DMS153 (cell line): ENCODE measurements at places on chromosomes 5 and 9.

DNA sequence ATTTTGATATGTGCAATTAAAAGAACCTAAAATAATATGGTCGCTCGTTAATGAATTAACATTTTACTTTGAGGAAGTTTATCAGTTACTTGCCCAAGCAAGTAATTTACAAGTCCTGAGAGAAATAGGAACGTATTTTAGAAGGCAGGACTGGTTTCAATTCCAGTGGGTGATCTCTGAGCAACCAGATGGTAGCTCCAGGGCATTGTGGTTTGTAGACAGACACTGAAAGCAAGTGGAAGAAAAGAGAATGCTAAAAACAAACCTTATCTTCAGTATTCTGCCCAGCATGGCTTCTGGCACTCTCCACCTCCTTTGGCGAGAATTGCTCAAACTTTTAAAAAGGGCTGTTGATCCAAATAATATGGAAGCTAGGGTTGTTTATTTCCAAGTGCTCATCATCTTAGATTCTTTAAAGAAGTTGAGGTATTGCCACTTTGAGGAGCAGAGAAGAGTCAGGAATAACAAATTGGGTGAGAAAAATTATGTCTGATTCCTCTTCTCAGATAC is 31.8 kb upstream of the ERAP2 start:
- DNase-seq, result no peak

GRCh38 chr5:141597394-141597793 is 21.4 kb downstream of the DIAPH1 start:
- DNase-seq, result no peak

DNA sequence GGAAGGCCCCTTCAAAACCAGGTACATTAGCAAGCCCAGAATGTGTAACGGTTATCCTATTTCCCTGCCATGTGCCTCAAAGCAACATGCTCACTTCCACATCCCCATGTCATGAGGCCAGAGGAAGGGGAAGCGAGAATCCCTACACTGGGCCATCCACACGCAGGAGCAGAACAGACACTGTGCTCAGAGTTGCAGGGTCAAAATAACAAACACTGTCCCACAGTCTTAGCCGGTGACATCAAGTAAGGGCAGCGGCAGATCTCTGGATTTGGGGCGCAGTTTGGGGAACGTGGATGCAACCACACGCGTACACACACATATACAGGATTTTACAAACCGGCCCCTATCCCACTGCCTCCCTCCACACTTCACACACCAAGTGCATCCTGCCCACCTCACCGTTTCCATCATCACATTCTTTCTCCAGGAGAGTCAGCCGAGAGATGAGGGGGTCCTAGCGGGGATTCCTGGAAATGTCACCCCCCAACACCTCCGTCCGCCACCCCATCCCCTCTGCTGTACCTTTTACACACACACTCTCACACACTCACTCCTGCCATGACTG is 776 bp downstream of the APBA1 start:
- DNase-seq, result no peak

DNA sequence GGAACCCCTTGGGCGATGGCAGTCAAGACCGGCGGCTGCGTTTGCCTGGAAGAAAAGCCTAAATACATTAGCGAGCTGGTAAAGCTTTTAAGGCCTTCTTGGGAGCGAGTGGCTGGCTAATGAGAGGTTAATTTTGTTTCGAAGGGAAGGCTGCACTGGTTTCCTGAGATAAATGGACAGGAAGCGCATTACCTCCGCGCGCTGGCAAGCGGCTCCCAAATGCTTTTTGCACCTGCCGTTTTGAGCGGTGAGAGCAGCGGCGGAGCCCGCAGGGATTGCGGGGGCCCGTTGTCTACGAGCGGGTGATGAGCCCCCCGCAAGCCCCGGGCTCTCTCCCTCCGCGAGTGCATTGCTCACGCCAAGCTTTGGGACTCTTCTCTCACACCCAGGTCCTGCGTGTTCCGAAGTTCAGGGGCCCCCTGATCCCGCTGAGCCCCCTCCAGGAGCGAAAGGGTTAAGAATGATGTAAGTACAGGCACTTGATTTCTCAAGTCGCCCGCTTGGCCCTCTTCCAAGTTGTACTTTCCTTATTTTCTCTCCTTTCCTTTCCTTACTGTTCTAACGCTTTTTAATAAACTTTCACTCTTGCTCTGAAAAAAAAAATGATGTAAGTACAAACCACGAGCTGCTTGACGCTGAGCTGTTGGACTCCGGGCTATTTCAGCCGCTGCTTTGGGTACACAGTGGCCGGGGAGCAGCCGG is 3.1 kb upstream of the RGMB start:
- no peak for DNase-seq

- DNase-seq, result no peak
These were observed 246.6 kb downstream of the ARL15 start for GRCh38 chr5:54063817-54064216.

DNA sequence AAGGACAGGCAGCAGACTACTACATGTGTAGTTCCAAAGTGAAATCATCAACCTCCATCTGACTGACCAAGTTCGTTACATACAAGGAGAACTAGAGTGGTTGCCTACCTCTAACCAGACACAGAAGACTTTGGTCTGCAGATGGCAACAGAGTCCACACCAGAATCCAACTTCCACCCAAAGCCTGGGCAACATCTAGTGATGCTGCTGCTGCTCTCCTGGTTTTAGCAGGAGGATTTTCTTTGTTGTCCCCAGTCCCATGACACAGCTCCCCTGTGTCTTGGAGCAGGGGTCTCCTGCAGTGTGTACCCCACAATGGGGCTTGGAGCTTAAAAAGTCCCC is 46.4 kb upstream of the APC start:
- DNase-seq, result no peak

DNA sequence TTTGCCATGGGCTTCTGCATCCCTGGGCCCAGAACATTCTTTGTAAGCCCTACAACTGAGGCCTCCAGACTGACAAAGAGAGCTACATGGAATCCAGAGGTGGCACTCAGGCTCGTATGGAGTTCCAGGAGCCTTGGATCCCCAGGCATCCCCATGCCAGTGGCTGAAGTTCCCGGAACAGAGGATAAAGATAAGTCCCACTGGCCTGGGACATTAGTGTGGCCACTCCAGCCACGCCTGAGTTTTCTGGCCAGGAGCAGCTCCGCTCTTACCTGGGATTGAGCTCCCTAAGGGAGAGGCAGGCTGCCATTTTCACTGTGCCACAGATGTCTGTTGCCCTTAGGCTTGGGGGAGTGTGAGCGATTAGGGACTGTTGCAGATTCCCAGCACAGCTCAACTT is 656.3 kb upstream of the FAM174A start:
- DNase-seq, result no peak

DNA sequence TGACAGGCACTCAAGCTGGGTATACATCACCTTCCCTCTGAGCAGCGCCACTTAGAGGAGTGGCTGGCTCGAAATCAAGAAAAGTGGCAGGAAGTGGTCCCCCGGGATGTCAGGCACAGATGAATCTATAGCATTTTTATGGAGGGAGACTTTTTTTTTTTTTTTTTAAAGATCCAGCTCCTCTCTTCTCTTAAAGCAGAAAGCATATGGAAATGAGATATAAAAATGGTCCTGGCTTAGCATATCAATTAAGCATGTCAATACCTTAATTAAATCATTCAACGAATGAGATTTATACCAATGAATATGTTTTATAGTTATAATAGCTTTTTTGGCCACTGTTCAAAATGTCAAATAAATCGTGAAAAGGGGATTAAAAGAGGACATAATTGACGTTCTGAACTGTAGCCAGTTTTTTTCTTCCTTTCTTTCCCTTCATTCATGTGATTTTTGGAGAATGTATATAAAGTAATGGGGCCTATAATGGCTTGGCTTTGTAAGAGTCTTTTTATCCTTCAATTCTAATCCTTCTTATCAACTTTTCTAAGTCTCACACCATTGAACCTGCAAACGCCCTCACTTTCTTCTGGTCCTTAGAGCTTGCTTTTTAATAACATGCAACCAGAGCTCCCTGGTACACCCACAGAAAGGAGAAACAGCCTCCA is 319.2 kb upstream of the PANK3 start:
- no peak for DNase-seq

DNA sequence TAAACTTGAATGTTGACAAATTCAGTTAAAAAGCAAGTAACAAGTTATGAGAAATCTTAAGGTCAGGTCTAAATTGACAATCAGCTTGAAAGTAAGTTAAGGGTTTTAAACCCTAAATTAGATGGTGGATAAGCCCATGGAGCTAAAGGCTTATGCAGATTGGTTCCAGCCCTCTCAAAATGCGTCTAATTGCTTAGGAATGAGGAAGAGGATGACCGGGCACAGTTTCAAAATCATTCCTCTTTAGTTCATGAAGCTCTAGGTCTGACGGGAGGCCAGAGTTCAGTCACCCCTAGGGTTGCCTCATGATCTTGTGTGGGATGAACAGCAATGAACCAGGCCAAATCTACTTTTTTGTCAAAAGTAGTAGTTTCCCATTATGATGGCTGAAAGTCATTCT is 75.4 kb downstream of the SLC38A9 start:
- no peak for DNase-seq

DNA sequence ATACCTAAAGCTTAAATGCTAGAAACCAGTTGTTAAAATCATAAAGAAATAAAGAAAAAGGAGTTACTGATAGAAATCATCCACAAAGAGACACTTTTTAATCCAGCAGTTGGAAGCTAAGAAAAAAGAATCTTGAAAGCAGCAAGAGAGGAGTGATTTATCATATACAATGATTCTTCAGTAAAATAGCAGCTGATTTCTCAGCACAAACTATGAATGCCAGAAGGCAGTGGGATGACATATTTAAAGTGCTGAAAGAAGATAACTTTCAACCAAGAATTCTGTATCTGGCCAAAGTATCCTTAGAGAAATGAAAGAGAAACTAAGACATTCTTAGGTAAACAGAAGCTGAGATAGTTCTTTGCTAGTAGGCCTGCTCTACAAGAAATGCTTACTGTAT is 366.0 kb downstream of the HTR1A start:
- no peak for DNase-seq

DNA sequence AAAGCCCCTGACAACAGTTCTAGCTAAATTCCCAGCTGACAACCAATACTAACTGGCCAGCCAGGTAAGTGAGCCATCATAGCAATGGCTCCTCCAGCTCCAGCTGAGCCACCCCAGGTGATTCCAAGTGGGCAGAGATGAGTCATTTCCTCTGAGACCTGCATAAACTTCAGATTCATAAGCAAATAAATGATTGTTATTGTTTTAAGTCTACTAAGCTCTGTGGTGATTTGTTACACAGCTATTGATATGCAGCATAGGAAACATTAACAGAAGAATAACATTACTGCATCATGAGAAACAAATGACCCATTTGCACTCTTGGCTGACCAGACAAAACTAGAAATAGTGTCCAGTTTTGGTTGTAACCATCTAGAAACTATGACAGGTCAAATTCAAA is 60.3 kb downstream of the TTC39B start:
- DNase-seq, result no peak

DNA sequence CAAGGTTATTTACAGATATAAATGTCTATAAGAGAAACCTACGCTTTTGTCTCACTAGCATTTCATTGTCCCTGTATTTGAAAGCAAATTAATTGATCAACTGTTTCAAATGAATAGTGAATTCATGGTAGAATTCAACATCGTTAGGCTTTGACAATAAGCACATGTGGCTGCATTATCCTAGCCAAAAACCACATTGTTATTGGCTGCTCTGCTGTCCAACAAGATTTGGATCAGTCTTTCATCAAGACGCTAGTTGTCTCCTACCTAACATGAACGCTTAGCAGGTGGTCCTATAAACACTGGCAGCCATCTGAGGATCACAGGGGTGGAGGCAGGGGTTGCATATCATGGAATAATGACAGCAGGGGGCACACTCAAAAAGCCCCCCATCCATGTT is 455.0 kb downstream of the CTNND2 start:
- DNase-seq, result no peak

GRCh38 chr5:177010153-177010552 is 3.6 kb upstream of the UIMC1 start:
- no peak for DNase-seq

DNA sequence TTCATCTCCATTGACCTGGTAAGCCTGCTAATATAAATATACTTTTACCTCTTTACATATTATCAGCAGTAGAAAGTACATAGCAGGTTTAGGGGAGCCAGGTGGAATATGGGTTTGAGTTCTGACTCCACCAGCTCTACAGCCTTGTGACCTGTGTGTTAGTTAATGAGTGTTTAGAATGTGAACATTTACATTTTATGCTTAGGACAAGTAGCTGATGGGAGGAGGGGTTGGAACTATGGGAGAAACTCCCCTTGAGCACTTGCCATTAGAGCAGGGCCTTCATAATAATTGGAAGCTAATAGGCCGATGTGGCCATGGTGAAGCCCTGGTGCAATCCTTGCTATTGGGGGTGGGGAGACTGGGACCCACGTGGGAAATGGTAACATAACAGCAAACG is 148.3 kb upstream of the NTRK2 start:
- DNase-seq, result no peak

DNA sequence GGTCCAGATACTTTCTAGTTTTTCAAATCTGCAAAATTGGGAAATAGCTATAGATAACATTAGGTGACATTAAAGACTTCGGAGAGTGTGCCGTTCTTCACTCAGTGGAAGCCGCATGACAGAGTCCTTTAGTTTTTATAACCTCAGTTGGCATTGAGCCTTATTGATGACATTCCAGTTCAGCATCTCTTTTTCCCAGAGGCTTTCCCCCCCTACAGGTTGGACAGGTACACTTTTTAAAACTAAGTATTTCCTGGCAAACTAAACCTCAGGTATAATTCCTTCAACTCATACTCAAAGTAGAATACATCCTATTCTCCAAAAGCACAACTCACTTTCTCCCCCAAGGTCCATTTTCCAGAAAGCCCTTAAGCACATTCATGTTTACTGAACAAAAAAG is 58.7 kb downstream of the SLC46A2 start:
- no peak for DNase-seq

DNA sequence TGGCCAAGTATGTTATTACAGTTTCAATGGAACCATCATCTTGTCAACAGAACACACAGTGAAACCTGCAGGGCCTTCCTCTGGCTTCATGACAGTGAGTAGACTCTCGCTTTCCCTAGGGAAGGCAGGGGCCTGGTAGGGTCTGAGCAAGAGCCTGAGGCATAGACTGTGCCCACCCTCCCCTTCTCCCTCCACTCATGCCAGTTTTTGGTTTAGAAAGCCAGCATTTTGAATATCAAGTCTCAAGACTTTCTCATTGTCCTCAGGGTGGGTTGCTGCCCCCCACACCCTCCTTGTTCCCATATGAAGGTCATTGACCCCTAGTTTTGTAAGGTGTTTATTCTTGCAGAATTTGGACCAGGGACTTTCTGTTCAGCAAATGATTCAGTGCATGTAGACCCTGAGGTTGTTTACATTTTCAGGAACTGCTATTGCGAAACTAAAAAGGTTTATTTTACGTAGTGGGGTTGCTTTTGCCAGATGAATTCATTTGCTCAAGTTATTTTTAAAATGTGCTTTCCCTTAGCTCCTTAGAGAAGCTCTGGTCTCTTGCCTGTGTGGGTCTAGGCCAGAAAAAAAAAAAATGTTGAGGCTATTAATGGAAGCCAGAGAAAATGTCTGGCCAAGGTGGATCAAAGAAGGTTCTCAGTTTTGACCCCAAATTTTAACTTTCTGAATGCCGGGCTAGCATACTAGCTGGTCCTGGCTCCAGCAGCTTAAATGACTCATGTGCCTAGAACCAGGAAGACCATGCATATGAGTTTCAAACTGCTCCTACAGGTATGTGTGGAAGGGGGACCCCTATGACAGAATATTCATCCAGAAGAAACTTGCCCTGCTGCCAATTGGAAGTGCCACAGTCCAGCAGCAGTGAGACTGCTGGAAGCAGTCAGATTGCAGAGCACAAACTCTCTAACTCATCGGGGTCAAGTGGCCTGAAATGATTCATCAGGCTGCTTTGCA is 10.1 kb upstream of the MOB3B start:
- no peak for DNase-seq
